ENCODE measurements at places on chromosomes 16 and 17. TPM values are rescaled to one million over a fixed set of nuclear protein-coding genes. Genes with fewer than 3 reads are reported as not detected.

GRCh38 chr17:70934231-70934630 lies 764.9 kb downstream of the KCNJ2 start:
- no peak for DNase-seq

DNA sequence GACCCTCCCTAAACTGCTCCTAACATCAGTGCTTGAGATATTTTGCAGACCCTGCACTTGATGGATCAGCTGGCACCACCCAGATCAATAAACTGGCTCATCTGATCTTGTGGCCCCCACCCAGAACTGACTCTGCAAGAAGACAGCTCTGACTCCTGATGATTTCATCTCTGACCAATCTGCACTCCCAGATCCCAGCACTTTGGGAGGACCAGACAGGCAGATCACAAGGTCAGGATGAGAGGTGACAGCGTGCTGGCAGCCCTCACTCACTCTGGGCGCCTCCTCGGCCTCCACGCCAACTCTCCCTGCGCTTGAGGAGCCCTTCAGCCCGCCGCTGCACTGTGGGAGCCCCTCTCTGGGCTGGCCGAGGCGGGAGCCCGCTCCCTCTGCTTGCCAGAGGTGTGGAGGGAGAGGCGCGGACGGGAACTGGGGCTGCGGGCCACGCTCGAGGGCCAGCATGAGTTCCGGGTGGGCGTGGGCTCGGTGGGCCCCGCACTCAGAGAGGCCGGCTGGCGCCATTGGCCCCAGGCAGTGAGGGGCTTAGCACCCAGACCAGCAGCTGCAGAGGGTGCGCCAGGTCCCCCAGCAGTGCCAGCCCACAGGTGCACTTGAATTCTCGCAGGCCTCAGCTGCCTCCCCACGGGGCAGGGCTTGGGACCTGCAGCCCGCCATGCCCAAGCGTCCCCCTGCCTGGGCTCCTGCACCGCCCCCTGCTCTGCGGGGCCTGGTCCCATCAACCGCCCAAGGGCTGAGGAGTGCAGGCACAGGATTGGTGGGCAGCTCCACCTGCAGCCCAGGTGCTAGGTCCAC lies 2.4 kb upstream of the C16orf54 start:
- no peak for DNase-seq

GRCh38 chr17:28706471-28707338 lies 5.0 kb downstream of the PROCA1 start:
- DNase-seq, result no peak

GRCh38 chr17:34511931-34512330 lies 67.5 kb upstream of the TMEM132E start:
- no peak for DNase-seq

GRCh38 chr16:30548416-30549253 lies 9.5 kb downstream of the ZNF764 start:
- no peak for DNase-seq

DNA sequence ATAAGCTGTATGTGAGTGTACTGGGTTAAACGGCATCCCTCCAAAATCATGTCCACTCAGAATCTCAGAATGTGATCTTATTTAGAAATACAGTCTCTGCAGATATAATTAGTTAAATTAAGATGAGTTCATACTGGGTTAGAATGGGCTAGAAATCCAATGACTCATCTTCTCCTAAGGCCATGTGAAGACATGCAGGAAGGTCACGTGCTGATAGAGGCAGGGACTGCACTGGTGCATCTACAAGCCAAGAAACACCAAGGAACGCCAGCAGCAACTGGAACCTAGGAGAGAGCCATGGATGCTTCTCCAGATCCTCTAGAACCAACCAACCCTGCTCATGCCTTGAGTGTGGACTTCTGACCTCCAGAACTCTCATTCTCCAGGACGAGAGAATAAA lies 241.0 kb downstream of the XYLT1 start:
- no peak for DNase-seq

DNA sequence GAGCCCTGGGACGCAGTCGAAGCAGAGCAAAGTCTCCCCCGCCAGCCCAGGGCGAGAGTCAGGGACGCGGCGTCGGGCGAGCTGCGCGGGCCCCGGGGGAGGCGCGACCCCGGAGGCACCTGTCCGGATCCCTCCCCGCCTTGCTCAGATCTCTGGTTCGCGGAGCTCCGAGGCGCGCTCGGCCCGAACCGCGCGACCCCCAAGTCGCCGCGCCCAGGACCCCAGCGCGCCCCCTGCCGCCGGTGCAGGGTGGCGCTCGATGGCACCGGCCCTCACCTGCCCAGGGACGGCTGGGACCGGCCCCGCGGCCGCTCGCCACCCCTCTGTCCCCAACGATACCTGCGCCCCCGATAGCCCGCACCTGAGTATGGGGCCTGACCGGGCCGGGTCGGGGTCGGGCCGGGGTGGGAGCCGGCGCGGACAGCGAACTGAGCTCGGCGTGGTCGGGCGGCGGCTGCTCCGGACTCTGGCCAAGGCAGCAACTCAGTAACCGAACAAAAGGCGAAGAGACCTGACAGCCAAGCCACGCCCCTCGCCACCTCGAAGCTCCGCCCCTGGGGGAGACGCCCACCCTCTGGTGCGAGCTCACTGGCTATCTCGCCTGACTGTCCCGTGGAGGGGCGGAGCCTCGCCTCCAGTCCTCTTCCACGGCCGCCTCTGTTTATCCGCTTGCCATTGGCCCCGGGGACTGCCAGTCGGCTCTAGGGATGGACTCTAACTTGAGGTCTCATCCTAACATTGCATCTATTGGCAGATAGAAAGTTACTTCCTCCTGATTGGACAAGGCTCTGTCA lies at the start of gene JUP:
TSS of gene JUP (minus strand) at position 485 of the 794 bp plus-strand sequence. CDS start 14,857 bp downstream, outside the sequence.
- DNase-seq, result peak; percentile 99

DNA sequence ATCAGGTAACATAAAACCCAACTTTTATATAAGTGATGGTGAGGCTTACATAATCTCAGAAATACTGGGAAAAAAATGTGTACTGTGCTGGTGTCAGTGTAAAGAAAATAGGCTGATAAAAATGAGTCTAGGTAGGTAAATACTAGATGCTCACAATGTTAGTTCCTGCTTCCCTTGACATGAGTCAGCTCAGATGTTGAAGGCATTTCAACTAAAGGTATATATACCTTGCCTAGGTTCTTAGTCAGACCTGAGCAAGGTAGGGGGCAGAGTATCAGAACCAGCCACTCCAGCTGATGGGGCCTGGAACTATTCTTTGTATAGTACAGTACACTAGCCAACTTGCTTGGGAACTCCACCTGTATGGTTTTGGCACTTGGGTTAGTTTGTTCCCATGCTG lies 51.0 kb upstream of the CA10 start:
- DNase-seq, result no peak

DNA sequence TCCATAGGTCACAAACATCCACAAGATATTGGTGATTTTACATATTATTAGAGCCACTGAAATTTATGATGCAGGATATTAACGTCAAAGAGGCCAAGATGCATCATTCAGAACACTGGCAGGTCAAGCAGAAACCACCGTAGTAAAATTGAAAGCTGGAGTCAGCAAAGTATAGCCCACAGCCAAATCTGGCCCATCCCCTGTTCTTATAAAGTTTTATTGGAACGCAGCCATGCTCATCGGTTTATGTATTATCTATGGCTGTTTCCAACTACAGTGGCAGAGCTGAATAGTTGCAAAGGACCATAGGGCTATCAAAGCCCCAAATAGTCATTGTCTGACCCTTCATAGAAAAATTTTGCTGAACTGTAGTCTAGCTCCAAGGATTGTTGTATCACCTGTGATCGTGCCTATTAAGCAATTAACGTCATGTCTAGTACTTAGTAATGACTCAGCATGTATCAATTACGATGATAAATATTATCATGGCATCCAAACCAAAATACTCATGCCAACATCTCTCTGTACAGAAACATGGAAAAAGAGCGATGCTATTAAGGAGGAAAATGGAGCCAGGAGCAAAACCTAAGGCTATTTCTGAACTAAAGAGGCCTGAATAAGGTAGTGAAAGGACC lies 165.6 kb downstream of the IRX3 start:
- no peak for DNase-seq

- DNase-seq, result no peak
Measured at GRCh38 chr17:48586355-48587258, 3.4 kb downstream of the HOXB3 start.

DNA sequence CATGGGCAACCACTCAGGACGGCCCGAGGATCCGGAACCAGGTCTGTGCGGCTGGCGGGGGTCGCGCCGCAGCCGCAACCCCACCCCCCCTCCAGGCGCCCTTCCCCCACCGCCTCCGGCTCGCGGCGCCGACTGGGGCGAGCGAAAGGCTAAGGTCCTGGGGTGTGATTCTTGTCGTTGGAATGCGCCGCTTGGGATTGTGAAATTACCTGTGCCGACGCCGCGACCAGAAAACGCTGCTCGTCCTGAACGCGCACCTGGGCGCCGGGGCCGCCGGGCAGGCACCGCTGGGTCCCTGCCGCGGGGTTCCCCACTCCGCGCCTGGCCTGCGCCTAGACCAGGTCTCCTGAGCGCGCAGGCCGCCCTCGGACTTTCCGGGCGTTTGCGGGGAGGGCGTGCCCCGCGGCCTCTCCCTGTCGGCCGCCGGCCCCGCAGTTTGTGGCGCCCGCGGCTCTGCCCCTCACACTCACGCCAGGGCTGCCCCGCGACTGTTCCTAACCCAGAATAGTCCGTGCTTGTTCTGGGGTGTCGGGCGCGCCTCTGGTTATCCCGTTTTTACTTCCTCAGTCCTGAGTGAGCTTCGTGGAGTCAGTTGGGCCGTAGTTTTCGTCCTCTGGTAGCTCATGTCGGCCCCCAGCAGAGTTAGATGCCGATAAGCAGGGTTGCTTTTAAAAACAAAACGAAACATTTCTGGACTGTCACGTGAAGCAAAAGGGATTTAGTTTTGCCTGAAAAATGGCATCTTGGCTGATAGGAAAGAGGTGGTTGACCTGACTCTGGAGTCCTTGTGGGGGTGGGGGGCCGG lies 147.2 kb downstream of the SPECC1 start:
- DNase-seq, result peak; percentile 39

DNA sequence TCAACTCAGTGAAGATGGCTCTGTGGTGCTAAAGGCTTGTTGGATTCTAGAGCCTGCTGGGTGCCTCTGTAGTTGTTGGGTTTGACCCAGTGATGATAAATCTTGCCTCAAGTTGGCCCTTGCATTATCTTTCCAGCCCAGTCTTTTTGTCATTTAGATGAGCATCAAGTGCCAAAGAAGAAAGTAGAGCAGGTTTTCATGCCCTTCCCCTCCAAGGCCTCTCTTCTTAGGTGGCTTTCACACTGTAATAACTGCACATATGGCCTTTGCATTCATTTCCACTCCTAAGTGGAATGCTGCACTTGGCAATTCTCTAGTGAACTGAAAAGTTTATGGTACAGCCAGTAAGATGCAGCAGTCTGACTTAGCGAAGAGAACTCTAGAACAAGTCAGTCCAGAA lies 165.1 kb downstream of the PHKB start:
- no peak for DNase-seq

DNA sequence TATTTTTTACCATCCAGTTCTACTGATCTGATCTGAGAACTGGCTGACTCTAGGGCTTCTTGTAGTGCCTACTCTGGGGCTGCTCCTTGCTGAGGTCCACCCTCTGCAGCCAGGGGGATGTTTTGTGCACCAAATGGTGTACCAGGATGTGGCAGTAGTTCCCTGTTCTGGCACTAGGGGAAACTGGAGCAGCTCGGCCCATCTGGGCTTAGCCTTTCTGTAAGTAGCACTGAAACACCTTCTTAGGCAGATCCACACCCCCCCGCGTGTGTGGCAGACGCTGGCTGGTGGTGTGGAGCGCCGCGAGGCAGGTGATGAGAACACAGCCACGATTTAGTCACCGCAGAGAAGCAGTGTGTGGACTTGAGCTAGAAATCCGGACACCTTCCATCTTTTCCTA lies 17.0 kb downstream of the DUSP14 start:
- DNase-seq, result no peak

DNA sequence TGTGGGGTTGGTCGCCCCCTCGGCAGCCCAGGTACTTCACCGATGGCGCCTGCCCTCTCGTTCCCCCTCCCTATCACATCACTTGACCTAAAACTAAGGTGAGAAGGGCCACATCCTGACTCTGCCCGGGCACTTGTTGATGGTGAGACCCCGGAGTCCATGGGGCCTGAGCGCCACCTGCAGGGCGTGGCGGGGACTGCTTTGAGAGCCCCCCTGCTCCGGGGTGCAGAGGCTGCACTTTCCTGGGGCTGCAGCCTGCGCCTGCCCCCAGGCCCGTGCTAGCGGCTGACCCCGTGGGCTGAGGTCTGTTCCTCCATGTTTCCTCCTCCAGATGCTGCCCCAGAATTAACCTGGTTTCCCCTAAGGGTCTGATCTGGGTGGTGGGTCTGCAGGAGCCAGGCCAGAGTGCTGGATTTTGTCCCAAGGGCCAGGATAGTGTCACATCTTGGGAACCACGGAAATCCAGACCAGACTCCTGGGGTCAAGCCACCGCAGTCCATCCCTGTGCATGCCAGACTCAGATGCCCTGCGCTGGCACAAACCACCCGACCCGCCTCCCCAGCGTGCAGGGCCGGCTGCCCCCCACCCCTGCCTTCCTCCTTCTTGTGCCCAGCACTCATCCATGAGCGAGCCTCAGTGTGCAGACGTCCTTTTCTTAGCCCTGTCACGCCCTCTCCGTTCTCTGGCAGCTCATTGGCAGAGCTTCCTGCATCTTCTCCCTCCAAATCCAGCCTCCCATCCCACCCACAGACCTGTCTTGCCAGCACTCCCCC lies 2.7 kb downstream of the NDUFAF8 start:
- peak; percentile 58 for DNase-seq

Gene TK2
- total RNA-seq, result 38.4 TPM

Gene HAS3
- 40.2 TPM for total RNA-seq

Gene TBC1D3D
- total RNA-seq, result 0.79 TPM

Gene PRSS33
- total RNA-seq, result not detected

All from left lung (tissue), 14 donors.